Bronchial epithelial cell (primary cell): ENCODE measurements at places on chromosomes 5 and 9. TPM values are rescaled to one million over a fixed set of nuclear protein-coding genes. Genes with fewer than 3 reads are reported as not detected.

DNA sequence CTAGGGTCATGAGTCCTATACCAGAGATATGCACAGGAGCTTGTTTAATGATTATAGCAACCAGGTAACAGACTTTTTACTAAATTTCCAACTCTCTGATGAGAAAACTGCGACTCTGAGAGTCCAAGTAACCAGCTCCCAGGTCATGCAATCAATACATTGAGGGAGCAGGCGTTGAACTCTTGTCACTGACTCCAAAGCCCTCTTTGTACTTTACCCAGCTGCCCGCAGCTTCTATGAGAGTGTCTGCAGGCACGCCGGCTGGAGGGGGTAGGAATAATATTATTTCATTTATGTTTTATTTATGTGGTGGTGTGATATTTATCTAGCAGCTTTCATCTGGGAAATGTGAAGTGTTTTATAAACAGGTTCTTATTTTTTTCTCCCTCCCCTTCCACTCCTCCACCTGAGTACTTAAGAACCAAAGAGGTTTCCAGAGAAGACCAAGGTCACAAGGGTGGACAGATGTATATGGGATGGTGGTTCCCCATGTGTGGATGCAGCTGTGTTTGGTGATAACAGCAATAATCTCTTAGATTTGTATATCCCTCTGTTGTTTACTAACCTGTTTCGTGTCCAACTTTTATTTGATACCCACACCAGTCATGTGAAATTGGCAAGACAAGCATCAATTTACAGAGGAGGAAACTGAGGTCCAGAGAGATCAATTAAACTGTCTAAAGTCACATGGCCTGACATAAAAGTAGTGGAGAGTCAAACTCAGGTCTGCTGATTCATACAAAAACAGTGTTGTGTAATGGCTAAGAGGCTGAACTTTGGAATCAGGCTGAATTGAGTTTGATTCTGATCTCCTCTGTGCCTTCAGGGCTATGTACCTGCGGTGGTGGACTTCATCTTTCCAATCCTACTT is 140.2 kb upstream of the TRIM32 start:
- peak; percentile 59 for DNase-seq

GRCh38 chr9:18333157-18333556 is 140.8 kb upstream of the ADAMTSL1 start:
- peak; percentile 21 for DNase-seq

DNA sequence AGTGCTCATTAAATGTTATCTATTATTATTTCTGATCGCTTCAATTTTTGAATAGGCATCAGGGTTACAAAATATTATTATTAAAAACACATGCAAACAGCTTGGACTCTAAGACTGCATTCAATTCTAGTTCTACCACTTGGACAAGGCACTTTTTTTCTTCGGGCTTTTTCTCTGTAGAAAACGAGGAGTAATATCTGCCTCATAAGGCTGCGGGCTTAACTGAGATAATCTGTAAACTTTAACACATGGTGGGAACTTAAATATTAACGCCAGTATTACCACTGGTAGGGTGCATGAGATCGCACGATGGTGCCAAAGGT is 511 bp upstream of the SPDL1 start:
- no peak for DNase-seq

DNA sequence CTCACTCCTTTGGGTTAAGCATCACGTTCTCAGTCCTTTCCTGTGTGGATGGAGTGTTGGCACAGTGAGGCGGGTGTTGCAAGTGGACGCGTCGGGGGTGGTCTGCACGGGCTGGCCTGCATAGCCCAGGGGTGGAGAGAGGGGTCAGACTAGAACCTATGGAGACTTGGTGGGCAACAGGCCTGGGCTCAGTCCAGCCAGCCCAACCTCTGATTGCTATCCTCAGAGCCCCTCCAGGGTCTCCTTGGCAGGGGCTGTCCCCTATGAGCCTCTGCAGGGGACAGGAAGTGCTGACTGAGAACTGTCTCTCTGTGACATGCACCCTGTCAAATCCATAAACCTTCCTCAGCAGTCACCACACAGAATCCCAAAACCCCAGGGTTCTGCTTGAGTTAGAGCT is 2.3 kb downstream of the DCANP1 start:
- no peak for DNase-seq

DNA sequence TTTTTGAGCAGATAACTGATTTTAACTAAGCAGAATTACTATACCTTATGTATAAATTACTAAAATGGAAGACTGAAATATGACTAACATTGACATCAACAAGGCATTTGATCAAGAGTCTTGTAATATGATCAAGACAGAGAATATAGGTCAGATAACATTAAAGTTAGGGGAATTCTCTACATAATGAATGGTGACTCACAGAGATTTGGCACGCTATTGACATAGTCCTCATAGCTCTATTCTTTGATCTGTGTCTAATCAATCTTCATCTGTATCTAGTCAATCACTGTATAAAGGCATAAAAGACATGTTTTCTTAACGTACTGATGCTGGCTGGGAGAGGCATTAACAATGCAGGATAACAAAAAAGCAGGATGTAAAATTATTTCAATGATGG is 17.4 kb downstream of the ABITRAM start:
- DNase-seq, result peak; percentile 8

DNA sequence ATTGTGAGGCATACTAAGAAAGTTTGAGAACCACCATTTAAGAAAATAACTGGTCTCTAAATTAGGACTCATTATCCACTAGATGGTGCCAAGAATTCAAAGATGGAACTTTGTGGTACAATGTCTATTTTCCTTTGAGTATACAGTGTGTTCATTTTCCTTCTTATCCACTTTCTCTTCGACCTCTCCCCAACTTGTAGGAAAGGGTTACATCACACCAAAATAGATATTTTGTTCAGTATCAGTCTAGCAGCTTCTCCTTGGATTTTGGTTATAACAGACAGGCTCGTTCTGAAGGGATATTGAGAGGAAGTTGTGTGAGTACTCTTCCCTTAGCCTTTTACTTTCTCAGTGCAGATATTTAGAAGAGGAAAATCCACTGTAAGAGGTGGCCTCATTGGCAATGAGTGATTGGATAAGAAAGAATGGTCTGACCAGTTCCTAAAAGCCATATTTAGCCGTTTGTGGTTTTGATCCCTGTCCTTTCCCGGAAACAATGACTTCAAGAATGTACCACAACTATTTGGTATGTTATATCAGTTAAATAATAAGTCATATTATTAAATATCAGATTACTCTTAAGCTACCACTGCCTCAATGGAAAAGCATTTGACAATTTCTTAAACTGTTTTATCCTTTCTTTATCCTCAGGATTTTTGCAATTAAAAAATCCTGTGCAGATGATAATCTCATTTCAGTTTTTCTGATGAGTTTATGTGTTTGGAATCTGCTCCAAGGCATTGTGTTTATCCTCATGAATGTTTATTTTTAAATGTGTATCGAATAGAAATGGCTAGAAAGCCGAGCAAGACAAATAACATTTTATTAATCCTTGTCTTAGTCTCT is 69.0 kb upstream of the GRAMD2B start:
- DNase-seq, result peak; percentile 97

GRCh38 chr5:100644185-100644584 is 109.0 kb downstream of the FAM174A start:
- DNase-seq, result peak; percentile 42

- no peak for DNase-seq
Measured at GRCh38 chr9:87707805-87708506, 18.0 kb upstream of the CTSL start.

GRCh38 chr9:137156567-137157375 is 13.1 kb downstream of the LRRC26 start:
- DNase-seq, result no peak

- peak; percentile 29 for DNase-seq
Measured at GRCh38 chr9:99143655-99144054, 38.7 kb downstream of the TGFBR1 start.

The CDH9 gene
- total RNA-seq, result not detected in 2 replicates

The TAF1L gene
- total RNA-seq, result under 0.01 TPM in 1 of 2 replicates, not detected in the other

The GRXCR2 gene
- not detected in 2 replicates for total RNA-seq

The CDHR2 gene
- total RNA-seq, result under 0.01 TPM in 2 replicates
